ENCODE measurements at places on chromosomes 6 and 20. TPM values are rescaled to one million over a fixed set of nuclear protein-coding genes. Genes with fewer than 3 reads are reported as not detected.

DNA sequence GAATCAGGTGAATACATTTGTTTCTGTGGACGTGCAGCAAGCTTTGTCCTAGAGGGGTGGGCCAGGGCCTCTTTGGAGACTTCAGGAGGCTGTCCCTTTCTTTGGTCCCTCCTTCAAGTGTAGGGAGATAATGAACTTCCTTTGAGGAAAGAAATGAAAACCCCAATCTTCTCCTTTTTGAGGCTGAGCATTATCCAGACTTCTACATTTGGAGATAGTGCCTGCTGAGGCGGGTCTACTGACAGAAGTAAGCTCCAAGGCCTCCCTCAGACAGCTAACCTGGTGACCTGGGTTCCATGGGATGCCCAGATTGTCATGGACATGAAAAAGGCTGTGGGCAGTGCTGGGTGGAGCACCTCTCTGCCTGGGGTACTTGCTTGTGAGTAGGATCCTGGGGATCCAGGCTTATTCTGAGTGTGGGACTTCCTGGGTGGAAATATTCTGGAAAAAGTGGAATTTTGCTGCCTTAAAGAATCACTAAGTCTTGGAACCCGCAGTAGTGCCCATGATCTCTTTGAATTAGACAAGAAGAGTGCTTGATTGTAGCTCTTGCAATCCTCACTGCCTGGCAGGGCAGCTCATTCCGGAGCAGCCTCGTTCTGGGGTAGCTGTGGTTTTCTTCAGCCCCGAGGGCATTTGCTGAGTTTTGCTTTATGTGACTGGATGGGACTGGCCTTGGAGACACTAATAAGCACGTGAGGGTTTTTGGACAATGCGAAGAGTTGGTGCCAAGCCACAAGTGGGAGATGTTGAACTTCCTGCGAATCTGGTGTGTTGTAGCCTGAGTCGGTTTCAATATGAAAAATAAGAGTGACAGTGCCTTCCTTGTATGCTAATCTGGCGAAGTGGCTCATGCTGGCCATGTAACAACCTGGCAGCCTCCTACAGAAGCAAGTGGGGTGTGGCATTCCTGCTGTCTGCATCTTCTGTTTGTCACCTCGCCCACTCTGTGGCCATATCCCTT, 28.1 kb downstream of the SNRNP48 start:
- DNase-seq = no peak

DNA sequence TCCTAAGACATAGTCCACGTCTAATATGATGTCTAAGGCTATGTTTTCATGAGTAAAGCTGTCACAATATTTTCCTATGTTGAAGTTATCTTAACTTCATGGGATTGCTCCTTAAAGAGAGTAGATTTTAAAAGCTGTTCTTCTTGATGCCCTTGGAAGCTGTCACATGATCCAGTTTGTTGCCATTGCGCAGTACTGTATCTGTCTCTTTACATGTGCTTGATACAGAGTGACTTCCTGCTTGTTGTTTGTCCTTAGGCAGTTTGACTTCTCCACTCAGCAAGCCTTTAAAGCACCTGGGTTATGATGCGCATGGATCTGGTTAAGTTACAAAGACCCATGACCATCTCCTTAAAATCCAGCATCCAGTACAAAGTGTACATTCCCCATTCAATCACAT, 85.4 kb downstream of the CDYL start:
- DNase-seq = no peak

Gene PI3
- not detected for polyA plus RNA-seq

DNA sequence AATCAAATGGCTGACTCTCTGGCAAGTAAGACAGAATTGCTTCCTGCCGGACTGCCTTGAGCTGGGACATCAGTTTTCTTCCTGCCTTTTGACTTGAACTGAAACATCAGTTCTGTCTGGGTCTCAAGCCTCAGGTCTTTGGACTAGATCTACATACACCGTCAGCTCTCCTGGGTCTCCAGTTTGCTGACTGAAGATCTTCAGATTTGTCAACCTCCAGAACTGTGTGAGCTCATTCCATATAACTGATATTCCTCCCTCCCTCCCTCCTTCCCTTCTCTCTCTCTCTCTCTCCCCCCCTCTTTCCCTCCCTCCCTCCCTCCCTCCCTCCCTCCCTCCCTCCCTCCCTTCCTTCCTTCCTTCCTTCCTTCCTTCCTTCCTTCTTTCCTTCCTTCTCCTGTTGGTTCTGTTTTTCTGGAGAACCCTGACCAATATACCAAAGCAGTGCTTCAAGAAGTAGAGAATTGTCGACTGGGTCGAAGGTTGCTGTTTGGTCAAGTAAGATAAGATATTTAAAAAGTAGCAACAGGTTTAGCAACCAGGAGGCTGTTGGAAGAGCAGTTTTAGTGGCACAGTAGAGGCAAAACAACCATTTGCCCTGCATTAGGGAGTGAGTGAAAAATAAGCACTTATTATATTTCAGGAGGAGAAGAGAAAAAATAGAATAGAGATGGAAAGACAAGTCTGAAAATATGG, 33.1 kb upstream of the CMTR1 start:
- DNase-seq = no peak

DNA sequence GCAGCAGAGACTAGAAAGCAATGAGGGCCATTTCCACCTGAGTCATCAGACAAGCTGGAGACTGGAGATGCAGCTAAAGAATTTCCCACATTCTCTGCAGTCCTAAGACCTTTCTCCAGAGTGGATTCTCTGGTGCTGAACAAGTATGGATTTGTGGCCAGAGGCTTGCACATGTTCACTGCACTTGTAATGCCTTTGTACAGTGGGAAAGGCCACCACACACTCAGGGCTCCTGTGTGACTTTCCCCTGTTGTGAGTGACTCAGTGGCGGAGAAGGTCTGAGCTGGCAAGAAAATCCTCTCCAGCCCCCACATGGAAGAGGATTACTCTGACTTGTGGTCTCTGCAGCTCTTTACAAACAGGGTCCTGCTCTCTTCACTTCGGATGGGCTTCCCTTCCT, 192.3 kb downstream of the C6orf118 start:
- no peak for DNase-seq

- DNase-seq = no peak
These were observed 3.4 kb downstream of the AHCY start for GRCh38 chr20:34299556-34300255.

Gene TP53RK
- polyA plus RNA-seq = 12.9 TPM

GRCh38 chr6:24394780-24395437, 7.8 kb upstream of the MRS2 start:
- DNase-seq = no peak

Gene ZFP57
- polyA plus RNA-seq = not detected

- no peak for DNase-seq
These were observed 180.4 kb downstream of the DHX35 start for GRCh38 chr20:39142407-39143096.
